ENCODE measurements at places on chromosomes 16 and 17.

GRCh38 chr17:62164747-62165722, 100.0 kb upstream of the MED13 start:
- no peak for DNase-seq

- DNase-seq = no peak
These were observed 81.0 kb downstream of the RPTOR start for GRCh38 chr17:80625627-80626026.

GRCh38 chr17:48603959-48604769, 622 bp downstream of the HOXB6 start:
- DNase-seq = no peak

DNA sequence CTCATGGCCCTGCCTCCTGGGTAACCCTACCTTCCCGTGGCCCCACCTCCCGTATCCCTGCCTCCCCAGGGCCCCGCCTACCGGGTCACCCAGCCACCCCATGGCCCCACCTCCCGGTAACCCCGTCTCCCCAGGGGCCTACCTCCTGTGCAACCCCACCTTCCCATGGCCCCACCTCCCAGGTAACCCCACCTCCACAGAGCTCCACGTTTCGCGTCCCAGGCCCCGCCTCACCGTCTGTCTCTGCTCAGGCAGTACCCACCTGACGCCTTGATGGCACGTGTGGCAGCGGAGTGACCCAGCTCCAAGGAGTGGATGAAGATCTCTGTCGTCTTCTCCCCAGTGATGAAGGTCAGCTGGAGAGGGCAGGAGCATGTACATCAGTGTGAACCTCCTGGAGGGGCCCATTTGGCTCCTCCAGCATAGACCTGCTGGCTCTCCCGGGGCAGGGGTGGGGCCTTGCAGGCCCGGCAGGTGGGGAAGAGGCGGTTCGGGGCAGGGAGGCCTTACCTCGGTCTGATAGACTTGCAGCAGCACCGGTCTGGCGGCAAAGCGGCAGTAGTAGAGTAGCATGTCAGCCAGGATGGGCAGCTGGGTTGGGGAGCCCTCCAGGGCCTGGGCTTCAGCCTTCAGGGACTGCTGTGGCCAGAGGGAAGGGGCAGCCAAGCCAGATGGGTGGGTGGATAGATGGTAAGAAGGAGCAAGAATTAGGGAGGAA, 18.7 kb upstream of the PIK3R6 start:
- no peak for DNase-seq

DNA sequence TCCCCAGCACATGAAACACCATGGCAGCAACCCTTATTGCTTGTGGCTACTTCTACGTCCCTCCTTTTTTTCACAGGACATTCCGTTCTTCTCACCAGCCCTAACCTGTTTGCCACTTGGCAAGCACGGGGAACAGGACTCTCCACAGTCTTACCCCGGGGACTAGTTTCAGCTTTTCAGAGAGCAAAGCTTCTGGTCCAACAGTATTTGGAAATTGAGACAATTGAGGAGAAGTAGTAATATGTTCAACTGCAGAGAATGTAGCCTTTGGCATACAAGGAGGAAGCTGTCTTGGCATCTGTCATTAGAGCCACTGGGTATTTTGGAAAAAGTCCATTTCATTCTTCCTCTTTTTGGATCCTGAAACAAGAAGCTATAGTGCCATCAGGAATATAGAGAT, 65.7 kb downstream of the MAP2K6 start:
- no peak for DNase-seq

DNA sequence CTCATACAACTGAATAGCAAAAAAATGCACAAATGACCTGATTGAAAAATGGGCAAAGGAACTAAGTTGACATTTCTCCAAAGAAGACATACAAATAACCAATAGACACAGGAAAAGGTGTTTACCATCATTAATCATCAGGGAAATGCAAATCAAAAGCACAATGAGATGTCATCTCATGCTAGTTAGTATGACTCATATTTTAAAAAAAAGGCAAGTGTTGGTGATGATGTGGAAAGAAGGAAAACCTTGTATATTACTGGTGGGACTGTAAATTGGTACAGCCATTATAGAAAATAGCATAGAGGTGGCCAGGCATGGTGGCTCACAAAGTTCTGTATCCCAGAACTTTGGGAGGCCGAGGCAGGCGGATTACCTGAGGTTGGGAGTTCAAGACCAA, 232.5 kb upstream of the ZFHX3 start:
- DNase-seq = no peak

DNA sequence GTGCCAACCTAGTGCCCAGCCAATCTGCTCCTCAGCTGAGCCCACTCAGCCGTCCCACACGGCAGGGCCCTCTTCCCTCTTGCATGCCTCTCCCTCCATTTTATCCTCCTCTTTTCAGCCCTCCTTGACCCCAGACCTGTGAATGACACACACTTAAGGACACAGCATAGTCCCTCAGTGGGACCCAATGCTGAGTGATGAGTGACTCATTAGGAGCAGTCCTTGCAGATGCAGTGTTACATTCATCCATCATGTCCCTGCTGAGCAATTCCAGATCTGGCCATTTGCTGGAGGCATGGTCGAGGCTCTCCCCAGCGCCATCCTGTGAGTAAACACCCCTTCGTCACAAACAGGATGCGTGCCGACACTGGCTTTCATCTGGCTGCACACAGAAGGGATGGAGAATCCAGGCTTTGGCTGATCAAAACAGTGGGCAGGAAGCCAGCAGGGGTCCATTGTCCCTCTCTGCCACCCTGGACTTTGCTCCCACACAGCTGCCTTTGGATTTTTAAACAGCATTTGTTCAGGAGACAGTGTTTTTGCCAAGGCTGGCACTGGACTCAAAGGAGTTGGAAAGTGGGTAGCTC, 122.6 kb downstream of the AXIN2 start:
- no peak for DNase-seq

- no peak for DNase-seq
These were observed 536 bp downstream of the SLC38A10 start for GRCh38 chr17:81294512-81295030.

GRCh38 chr17:68612209-68612922, 11.2 kb upstream of the FAM20A start:
- no peak for DNase-seq

GRCh38 chr16:23724096-23724784, 11.2 kb upstream of the ERN2 start:
- DNase-seq = no peak

- DNase-seq = no peak
These were observed 98.0 kb downstream of the SDR42E1 start for GRCh38 chr16:81913222-81913621.

- no peak for DNase-seq
These were observed 1904.1 kb downstream of the TP53TG3F start for GRCh38 chr16:35363510-35363909.
